ENCODE measurements at places on chromosomes 5 and 9.
A peak's percentile ranks its signal among the peaks of the same experiment; 100 is the strongest.

DNA sequence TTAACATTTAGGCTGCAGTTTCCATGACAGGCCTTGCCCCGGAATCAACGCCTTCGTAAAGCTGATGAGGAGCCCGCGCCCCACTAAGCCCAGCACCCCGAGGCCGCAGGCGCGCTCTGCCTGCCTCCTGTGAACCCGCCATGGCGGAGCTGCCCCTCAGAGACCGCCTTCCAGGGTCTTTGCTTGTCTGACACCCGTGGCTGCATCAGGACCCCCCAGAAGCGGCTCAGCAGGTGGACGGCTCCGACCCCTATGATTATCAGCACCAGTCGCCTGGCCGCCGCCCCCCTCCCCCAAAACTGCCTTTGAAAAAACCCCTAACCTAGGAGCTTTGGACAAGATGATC, 507 bp upstream of the DPH7 start:
- DNase-seq = no peak

DNA sequence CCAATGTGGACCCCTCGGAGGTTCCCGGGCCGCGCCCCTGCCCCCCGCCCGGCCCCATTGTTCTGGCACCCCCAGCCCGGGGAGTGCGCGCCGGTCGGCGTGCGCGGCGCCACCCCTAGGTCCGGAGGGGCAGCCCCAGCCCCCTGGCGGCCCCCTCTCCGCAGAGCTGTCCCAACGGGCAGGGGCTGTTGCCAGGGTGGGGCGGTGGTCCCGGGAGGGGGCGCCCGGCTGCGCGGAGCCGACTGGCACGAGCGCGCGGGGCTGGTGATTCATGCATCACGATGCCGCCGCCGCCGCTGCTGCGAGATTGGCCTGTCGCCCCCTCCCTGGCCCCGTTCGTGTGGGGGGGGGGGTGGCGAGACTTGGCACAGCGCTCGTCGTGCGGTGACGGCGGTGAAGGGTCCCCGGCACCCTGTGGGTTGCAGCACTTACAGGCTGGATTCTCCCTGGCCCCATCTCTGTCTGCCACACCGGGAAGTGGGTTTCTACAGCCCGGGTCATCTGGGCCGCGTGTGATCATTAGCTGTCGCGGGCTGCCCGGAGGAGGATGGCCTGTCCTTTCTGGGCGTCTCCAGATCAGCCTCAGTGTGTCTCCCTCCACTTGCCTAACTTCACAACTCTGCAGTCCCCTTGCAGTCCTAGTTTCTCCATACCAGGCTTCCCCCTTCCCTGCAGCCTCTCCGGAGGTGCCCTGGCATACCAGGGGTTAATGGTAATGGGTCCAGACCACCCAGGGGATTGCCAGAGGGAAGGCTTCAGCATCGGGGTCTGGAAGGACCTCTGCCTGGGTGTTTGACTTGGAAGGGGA, 858 bp downstream of the NCS1 start:
- DNase-seq = no peak

GRCh38 chr9:94933511-94933828, 207.0 kb downstream of the AOPEP start:
- no peak for DNase-seq

- no peak for DNase-seq
Observed at GRCh38 chr9:130854092-130854491, 19.0 kb downstream of the ABL1 start.

DNA sequence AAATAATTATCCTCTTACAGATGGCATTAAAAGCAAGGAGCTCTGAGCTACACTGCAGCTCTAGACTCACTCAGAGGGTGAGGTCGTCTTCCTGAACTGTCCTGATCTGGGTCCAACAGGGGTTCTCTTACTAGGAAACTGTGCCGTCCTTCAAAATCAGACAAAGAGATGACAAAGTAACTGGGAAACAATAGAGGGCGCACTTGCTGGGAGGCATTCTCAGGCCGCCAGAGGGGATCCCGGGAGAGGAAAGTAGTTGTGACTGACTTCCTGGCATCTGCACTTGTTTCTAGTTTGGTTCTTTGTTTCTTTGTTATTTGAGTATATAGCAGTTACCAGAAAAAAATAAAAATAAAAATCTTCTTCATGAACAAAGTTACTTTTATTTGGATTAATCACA, 142.9 kb upstream of the MSX2 start:
- no peak for DNase-seq

DNA sequence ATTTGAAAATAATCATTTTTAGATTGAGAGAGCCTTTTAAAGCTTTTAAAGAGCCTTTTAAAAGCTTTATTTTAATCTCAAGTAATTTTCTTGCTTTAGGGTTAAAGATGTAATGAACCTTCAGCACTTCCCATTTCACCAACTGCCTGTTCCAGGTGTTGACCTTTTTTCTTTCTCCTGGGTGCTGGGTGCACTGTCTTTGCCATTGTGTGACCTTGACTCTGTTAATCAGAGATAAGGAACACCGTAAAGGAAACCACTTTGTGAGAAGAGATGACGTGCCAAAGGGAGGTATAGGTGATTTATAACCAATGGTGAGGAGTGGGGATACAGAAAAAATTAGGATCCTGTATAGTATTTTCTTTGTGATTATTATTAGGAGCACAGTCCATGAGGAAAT, 68.2 kb downstream of the NAA35 start:
- no peak for DNase-seq

GRCh38 chr9:2303056-2303455, 287.9 kb downstream of the SMARCA2 start:
- DNase-seq = no peak

DNA sequence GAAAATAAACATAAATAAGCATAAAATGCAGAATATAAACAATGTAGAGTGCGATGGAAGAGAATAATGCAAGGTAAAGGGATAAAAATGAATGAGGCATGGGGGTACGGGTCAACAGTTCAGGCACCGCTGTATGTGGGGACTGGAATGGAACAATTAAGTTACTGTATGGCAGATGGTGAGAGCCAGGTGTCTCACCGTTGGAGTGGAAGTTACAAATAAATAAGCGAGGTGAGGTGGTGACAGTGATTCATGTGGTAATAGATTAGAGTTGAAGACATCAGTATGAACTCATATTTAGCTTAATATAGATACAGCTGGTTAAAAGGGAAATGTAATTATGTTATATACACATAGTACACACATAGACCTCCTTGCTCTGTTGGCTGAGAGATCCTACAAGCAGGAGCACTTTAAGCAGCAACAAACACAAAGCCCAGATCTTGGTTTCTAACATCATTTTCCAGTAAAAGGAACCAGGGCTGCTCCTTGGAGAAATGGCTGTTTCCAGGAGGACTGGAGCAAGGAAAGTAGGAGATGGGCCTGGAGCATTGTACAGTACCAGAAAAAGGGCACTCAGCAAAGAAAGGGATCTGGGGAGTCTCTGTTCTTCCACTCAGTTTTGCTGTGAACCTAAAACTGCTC, 2.4 kb upstream of the OMD start:
- DNase-seq = no peak

GRCh38 chr5:68711293-68712200, 382.3 kb upstream of the SLC30A5 start:
- DNase-seq = no peak

- DNase-seq = no peak
Observed at GRCh38 chr5:96972599-96973334, 36.9 kb downstream of the LNPEP start.

GRCh38 chr5:160061770-160062169, 52.8 kb downstream of the TTC1 start:
- DNase-seq = no peak

- no peak for DNase-seq
Observed at GRCh38 chr9:75226403-75227139, 138.3 kb downstream of the OSTF1 start.

- no peak for DNase-seq
Observed at GRCh38 chr9:104765138-104765537, 1.2 kb downstream of the NIPSNAP3B start.

- no peak for DNase-seq
Observed at GRCh38 chr5:167413506-167413905, 877.9 kb upstream of the WWC1 start.

DNA sequence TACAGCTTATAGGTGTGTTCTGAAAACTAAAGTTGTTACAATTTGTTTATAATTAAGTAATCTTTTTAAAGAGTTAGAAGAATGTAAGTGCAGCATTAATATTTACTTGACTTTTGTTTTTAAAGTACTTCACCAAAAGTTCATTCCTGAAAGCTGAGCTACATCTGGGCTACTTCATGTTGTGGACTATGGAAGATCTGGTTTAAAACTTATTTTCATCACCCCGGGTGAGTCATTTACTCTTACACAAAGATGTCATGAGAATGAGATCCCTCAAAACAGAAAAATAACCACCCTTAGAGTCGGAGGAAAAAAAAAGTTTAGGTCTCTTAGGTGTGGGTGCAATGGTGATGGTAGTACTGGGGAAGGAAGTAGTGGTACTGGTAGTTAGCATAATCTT, 5.1 kb downstream of the POU5F2 start:
- DNase-seq = no peak

DNA sequence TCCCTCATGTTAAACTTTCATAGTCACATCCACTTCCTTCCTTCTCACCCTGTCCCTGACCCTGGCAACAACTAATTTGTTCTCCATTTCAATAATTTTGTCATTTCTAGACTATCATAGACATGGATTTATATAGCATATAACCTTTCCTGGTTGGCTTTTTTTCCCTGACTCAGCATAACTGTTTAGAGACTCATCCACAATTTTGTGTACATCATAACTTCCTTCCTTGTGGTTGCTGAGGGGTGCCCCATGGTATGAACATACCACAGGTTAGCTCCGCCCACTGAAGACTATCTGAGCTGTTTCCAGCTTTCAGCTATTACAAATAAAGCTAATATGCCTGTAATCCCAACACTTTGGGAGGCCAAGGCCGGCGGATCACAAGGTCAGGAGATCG, 137.3 kb downstream of the PHF2 start:
- no peak for DNase-seq

DNA sequence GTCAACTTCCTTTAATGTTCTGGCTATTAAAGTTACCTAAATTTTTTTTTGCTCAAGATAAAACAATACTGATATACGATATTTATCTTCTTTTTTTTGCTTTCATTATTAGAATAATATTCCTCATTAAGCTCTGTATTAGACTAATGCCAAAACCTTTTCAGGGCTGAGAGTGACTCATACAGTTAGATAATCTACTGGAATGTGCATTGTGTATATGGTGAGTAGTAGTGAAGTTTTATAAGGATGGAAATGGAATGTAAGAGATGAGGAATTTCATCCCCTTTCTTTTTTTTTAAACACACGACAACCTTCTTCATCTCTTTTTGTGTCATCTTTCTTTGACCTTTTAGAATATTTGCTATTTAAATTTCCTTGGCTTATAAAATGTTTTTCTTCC, 268.6 kb downstream of the ISL1 start:
- peak; percentile 26 for DNase-seq

DNA sequence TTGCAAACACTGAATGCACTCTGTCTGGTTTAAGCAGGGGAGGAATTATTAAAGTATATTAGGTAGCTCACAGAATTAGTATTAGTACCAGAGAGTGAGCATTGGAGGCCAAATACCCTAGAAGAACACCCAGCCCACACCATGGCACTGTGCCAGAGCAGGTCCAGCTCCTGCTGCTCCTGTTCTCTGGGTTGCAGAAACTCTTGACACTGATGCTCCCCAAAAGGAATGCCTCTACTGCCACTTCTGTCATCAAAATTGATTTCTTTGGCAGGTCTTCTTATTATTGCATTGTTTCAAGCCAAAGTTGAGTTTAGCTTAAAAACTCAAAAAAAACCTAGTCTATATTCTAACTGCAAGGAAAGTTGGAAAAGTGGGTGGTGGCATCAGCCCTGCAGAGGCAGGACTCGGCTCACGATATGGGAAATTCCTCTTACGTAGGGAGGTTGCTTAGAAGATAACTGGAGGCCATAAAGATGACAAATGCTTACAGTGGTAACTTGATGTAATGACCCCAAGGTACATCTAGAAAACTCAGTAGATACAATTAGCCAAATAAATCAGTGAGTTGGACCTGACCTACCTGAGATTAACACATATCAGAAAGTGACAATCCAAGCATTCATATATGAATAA, 123.4 kb downstream of the CD180 start:
- no peak for DNase-seq

GRCh38 chr5:15966066-15966640, 213.4 kb downstream of the MARCHF11 start:
- peak; percentile 9 for DNase-seq

DNA sequence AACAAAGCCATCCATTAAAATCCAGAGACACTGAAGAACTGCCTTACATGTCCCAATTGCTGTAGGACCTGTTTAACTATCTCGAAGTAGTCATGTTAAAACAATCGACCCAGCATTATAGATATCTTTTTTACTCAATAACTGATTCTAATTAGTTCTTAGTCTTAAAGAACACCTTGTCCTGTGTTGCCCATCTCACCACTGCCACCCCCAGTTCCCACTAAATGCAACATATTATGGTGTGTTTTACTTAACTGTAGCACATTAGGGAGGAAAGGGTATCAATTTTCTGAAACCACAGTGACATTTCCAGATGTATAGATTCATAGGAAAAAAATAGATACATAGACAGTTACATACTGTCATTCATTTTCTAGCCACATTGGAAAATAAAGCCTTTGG, 221.2 kb downstream of the MEF2C start:
- no peak for DNase-seq

- DNase-seq = no peak
Observed at GRCh38 chr5:159571501-159572244, 241.4 kb upstream of the IL12B start.

DNA sequence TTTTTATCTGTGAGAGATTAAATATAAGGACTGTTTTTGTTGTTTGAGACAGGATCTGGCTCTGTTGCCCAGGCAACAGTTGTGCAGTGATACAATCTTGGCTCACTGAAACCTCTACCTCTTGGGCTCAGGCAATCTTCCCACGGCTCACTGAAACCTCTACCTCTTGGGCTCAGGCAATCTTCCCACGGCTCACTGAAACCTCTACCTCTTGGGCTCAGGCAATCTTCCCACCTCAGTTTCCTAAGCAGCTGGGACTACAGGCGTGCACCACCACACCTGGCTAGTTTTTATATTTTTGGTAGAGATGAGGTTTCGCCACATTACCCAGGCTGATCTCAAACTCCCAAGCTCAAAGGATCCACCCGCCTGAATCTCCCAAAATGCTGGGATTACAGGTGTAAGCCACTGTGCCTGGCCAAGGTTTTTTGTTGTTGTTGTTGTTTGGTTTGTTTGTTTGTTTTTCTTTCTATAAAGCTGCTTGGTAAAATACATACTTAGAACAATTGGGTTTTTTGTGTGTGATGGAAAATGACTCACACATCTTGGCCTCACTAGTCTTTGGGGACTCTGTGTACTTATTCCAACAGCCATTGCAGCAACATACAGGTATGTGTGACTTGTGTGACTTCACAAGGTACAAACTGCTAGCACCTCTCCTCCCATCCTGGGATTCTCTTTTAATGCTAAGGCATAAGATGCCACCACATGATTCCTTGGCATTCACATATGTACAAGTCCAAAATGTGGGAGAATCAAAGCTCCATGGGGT, 36.5 kb upstream of the RASA1 start:
- DNase-seq = no peak

DNA sequence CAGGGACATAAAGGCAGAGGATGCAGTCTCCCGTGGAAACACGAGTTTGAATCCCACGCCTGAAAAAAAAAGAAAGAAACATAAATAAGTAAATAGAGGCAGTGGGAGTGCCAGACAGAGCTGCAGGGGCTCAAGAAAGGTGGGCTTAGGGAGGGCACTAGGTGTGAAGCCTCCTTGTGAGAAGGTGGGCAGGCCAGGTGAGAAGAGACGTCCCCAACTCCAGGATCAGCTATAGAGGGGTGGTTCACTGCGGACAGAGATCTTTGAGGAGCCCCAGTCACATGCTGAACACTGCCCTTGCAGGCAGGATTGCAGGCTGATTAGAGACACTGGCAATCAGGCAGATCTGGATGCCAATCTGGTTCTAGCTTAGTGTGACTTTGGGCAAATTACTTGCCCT, 172.1 kb downstream of the RGS3 start:
- DNase-seq = no peak
